ENCODE measurements at places on chromosomes 16 and 17.

- DNase-seq = peak; percentile 92
These were observed at the start of gene TRAP1 for GRCh38 chr16:3717235-3718018. TRAP1 (minus strand) TSS chr16:3717524; CDS start chr16:3717508, 16 bp downstream.

DNA sequence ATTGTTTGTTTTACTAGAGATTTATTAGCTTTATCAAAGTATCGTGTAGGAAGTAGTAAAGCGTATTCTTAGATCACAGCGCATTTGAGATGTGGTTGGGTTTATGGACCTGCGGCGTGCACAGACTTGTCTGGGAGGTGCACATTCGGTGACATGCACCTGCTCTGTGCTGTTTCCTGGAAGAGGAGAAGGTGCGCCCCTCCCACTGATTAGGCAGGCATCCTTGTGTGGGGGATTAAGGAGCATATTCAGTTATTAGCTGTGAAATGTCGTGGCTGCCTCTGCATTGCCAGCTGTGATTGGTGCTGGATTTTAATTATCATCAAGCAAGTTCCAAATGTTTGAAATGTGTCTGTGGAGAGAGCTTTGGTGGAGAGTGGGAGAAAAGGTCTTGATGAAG is 903.8 kb upstream of the RBFOX1 start:
- no peak for DNase-seq

DNA sequence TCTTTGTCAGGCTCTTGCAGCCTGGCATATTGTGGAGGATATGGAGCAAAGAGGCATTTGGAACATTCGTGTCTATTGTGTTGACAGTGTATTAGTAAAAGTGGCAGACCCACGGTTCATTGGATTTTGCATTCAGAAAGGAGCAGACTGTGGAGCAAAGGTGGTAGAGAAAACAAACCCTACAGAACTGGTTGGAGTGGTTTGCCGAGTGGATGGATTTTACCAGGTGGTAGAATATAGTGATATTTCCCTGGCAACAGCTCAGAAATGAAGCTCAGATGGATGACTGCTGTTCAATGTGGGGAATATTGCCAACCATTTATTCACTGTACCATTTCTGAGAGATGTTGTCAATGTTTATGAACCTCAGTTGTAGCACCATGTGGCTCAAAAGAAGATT is 44.5 kb downstream of the EFCAB13 start:
- DNase-seq = peak; percentile 61

GRCh38 chr16:76278086-76278485 is 885 bp downstream of the CNTNAP4 start:
- no peak for DNase-seq

DNA sequence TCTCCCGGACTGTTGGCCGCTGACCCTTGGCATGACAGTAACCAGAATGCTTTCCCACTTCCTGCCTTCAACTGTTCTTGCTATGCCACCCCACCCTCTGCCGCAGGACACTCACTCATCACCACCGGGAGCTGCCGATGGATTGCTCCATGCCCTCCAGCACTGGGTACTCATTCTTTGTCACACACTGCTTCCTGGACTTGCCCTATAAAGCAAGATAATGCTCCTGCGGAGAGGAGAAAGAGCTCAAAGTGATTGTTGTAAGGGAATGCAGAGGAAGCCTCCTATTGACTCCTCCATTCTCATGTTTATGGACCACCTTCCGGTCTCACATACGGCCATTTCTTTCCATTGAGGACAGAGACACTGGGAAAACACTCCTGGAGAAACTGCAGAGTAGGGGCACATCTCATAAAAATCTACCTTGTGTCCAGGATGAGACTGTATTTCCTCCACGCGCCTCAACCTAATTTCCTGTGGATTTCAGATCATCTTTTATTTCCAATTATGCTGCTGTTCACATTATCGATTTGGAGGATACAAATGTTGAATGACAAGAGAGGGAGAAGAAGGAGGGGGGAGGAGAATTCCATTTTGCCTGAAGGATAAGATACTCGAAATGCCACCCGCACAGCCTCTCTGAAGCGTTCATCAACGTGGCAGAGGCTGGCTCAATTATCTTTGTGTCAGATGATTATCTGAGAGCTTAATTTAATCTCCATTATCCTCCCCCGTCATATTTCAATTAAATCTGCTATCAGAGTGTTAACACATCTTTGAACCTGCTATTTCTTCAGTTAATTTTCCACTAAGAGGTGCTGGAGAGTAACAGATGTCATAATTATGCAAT is 486.1 kb upstream of the SALL1 start:
- DNase-seq = no peak

DNA sequence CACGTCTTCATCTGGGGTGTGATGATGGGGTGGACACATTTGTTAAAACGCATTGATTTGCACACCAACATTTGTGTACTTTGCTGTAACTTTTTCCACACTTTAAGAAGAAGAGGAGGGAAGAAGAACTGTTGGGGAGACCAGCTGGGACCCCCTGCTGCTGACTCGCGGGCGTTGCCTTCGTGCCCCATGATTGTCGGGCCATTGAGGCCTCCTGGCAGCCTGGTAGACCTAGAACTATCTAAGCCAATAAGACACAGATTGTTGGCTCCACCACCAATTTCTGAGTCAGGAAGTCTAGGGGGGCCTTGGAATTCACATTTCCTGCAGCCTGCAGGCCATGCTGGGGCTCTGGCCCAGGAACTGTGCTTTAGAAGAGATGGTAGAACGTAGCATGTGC is 105.5 kb downstream of the TNFRSF13B start:
- DNase-seq = no peak

- DNase-seq = no peak
These were observed 36.7 kb downstream of the RBFOX3 start for GRCh38 chr17:79574108-79574507.

- no peak for DNase-seq
These were observed 158.9 kb upstream of the CNTNAP4 start for GRCh38 chr16:76118344-76118743.

DNA sequence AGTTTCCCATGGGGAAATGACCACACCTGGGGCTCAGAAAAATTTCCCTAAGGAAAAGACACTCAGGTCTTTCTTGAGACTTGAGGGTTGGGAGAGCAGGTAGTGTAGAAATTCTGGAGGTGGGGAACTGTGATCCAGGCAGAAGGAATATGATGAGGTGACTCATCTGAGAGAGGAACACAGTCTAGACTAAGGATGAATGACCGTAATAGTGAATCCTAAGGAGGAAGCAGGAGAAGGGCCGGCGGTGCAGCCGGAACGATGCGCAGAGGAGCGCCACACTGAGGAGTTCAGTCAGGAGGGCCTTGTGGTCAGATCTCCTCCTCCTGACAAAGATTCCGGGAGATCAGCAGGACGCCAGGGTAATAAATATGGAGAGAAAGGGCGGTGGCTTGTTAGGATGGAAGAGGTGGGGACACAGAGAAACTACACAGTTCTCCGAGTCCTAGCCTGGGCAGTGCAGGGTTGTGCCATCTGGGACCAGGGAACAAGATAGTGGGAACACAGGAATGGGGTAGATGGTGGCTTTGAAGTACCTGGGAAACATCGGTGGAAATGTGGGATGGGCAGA is 135.6 kb downstream of the PARN start:
- DNase-seq = no peak

- peak; percentile 71 for DNase-seq
These were observed 59.8 kb downstream of the NEUROD2 start for GRCh38 chr17:39547713-39548478.

- no peak for DNase-seq
These were observed 1.0 kb downstream of the GDE1 start for GRCh38 chr16:19520861-19521331.

GRCh38 chr16:1584926-1585484 is 26.9 kb downstream of the IFT140 start:
- DNase-seq = no peak

GRCh38 chr16:84603140-84603816 is 14.6 kb downstream of the COTL1 start:
- DNase-seq = peak; percentile 75

DNA sequence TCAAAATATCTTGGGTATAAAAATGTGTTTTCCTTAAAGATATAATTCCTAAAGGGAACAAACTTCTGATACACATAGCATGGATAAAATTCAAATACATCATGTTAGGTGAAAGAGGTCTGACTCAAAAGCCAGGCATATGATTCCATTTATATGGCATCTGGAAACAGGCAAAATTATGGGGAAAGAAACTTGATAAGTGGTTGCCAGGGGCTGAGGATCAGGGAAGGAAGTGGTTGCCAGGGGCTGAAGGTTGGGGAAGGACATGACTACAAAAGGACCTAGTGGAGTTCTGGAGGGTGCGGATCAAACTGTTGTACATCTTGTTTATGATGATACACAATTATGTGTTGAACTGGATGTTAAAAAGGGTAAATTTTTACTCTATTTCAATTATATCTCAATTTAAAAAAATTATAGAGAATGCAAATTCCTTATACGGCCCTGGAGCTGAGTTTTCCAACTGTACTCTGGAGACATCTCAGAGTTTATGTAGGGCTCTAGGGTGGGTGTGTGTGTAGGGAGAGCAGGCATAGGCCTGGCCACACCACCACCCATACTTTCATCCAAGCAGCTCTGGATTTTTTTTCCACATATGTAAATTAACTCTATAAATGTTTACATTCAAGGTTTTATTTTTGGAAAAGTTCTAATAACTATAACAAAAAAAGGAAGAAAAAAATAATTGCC is 55.0 kb downstream of the AMFR start:
- no peak for DNase-seq

- DNase-seq = no peak
These were observed 581.4 kb downstream of the CDH11 start for GRCh38 chr16:64540434-64540833.

DNA sequence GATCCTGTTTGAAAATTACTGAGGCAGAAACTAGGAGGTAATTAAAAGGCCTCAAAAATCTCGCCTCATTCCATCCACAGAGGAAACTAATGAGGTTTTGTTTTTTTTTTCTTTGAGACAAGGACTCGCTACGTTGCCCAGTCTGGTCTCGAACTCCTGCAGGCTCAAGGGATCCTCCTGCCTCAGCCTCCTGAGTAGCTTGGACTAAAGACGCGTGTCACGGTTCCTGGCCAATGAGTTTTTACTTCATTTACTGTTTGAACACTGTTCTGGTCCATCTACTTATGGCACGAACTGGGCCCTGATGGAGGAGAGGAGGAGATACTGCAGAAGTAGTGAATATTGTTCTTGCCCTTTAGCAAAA is 600 bp upstream of the BLTP2 start:
- no peak for DNase-seq

GRCh38 chr17:74241431-74241830 is 28.1 kb downstream of the TTYH2 start:
- DNase-seq = no peak

- DNase-seq = peak; percentile 59
These were observed 2.9 kb downstream of the SRL start for GRCh38 chr16:4239020-4239419.
